Nucleus accumbens (tissue), 56 donors: ENCODE measurements at places on chromosomes 2 and 18.

DNA sequence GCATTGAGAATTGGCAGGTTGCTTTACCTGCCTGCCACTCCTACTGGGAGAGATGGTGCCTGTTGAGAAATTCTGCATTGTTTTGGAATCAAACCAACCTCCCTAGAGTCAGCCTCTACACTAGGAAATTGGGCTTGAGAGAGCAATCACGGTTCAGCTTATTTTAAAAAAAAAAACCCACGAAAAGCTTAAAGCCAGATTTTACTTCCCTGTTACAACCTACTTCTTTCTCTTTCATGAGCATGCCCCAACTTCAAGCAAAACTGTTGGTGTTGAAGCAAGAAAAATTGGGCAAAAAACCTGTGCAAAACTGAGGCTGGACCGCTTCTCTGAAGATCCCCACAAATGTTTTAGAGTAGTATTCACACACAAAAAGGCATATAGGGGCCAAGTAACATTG, 134.6 kb upstream of the ZEB2 start:
- no peak for DNase-seq

DNA sequence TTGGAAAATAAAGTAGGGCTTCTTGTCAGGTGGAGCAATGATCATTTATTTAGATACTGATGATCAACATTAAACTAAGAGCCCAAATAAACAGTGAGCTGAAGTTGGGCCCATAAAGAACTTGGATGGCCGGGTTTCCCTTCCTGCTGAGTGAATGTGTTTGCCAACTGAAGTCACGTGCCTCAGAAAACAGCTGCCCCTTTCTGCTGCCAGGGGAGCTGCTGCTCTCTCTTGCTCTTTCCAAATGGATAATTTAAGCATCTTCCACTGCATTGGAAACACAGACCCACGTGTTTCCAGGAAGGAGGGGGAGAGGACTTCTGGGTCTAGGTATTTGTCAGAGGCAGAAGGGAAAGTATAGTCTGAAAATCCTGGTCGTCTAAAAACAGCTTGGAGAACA, 22.9 kb upstream of the NCKAP5 start:
- DNase-seq, result peak; percentile 44

- DNase-seq, result no peak
Measured at GRCh38 chr2:64119369-64119768, 24.9 kb downstream of the PELI1 start.

DNA sequence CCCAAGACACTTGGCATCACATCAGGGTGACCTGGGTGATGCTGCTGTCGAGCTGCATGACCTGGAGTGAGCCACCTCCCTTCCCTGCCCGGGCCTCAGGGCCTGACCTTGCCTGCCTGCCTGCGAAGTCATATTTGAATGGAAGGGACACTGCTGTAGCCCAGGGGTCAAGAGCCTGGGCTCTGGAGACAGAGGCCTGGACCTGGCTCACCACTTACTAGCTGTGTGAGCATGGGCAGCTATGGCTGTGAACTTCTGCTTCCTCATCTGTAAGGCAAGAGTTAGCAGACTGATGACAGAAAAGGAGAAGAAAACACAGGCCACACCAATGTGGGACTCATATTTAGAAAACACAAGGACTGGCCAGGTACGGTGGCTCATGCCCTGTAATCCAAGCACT, 118.7 kb downstream of the ZFP36L2 start:
- DNase-seq, result no peak

DNA sequence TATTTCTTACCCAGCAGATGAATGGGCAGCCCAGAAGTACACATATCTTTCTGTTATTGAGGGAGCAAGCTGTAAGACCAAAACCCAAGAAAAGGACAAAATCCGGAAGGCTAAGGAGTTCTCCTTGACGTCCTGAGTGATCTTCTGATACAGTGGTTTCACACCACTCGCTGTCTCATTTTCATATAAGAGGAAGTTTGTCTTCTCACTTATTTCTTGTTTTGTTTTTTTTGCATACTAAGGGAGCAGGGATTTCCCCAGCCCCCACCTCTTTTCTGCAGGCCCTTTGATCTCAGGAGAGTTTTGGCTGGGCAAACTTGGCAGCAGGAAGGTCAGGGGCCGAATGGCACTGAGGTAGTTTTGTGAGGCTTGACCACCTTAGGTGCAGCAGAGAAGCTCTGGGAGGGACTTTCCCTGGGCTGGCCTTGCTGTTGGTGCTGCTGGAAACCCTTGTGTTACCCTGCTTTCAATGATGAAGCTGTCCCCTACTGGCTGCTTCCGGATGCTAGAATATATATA, 13.3 kb downstream of the CHRNA1 start:
- no peak for DNase-seq

DNA sequence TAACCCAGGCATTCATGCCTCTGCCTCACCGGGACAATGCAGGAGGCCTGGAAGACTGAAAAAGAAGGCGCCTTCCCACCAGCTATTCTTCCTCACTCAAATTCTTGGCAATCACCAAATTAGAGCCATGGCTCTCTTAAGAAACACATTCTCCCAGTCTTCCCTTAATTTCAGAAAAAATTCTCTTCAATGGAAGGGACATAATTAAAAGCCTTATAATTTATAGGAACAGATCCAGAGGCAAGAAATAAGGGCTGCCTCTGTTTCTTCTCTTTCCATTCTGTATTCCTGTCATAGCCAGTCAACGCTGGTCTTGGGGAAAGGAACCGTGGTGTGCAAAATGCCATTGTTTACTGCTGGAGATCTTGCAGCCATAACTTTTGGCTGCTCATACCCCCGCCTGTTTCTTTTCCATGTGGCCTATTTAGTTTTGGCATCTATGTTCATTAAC, 32.8 kb downstream of the DTNA start:
- no peak for DNase-seq

DNA sequence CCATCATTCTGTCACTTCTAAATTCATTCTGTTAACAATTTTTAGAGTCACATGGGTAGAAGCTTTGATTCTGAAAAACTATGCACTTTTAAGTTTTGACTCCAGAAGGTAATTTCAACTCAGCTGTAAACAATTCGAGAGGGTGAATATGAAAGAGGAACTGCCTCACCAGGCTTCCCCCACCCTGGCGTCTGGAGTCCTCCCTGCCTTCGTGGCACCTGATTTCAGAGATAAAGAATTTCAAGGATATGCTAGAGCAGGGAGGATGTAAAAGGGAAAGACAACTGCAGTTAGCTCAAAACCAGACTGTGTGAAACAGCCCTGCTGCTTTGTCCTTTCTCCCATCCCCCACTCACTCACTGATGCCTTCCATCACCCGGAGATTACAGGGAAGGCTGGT, 40.7 kb downstream of the ONECUT2 start:
- DNase-seq, result no peak
